ENCODE measurements at places on chromosomes 13 and 19.
A peak's percentile ranks its signal among the peaks of the same experiment; 100 is the strongest.

- DNase-seq = no peak
- no peaks in the 10 kb centered on the region for H3K27me3 ChIP-seq
Observed at GRCh38 chr19:5623397-5624017, 624 bp downstream of the SAFB start.

- H3K27ac ChIP-seq = no peak overlapping the region
- H3K4me1 ChIP-seq = no peaks in the 10 kb centered on the region
- no peaks in the 10 kb centered on the region for H3K27me3 ChIP-seq
- no peak overlapping the region for H3K4me3 ChIP-seq
Observed at GRCh38 chr19:53172889-53173288, 14.0 kb upstream of the ZNF347 start.

DNA sequence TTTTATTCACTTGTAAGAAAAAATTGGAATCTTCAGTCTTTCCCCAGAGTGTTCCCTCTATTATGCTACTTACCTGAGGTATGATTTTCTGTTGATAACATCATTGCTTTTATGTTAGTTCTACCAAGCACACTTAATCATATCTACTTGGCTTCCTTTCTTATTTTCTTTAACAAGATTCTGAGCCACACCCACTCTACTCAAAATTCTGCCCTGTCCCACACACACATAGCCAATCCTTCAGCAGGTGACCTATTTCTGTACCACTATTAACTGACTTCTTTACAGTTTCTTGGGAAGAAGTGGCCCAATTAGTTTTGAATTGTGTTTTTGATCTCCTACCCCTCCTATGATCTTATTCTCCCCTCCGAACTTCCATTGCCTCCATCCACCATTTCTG lies 215.7 kb downstream of the PCDH9 start:
- no peak overlapping the region for H3K4me3 ChIP-seq
- no peak overlapping the region for H3K27ac ChIP-seq
- no peaks in the 10 kb centered on the region for H3K36me3 ChIP-seq
- no peak for DNase-seq

DNA sequence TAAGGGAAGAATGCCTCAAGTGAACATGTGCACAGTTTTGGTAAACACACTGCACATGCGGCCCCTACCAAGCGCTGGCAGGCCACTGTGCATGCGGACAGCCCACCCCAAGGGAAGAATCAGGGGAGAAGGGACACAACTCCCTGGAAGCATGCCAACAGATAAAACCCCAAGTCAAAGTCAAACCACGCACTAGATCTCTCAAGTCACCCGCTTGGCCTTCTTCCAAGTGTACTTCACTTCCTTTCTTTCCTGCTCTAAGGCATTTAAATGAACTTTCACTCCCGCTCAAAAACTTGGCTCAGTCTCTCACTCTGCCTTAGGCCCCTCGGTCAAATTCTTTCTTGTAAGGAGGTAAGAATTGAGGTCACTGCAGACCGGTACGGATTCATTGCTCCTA lies 4.6 kb upstream of the RFXAP start:
- no peaks in the 10 kb centered on the region for H3K4me1 ChIP-seq
- DNase-seq = no peak
- H3K27ac ChIP-seq = no peak overlapping the region
- H3K27me3 ChIP-seq = no peaks in the 10 kb centered on the region
- no peak overlapping the region for H3K4me3 ChIP-seq

DNA sequence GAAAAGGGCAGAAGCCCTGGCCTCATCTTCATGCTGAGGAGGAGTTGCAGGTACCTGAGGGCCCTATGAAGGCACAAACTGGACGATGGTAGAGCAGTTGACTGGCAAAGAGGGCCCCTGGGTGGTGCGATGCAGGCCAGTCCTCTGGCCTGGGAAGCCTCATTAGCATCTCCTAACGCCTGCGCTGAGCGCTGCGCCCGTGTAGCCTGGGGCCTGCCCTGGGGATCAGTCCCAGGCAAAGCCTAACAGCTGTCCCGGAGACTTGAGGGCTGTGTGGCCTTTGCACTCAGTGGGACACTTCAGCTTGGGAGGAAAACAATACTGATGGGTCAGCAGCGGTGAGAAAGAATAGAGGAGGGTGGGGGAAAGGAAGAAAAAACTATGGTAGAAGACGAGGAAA lies 187.7 kb downstream of the RAP2A start:
- no peaks in the 10 kb centered on the region for H3K36me3 ChIP-seq
- no peaks in the 10 kb centered on the region for H3K27me3 ChIP-seq
- H3K4me1 ChIP-seq = no peaks in the 10 kb centered on the region
- no peak overlapping the region for H3K27ac ChIP-seq
- no peak overlapping the region for H3K4me3 ChIP-seq

DNA sequence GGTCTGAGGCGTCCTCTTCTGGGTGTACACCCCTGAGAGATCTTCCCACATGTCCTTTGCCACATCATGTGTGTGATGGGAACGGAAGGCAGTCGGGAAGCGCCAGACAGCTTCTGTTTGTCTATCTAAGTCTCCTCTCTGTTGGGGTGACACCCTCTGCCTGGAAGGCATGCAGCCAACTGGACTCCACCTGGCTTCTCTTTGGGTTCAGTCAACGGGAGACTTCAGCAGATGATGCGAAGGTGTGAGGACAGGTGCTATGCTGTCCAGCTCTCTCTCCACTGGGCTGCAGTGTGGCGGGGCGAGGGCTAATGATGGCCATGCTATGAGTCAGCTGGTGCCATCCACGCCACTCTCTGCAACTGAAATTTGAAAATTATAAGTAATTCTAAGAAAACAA lies 14.3 kb upstream of the SBK3 start:
- no peaks in the 10 kb centered on the region for H3K4me1 ChIP-seq
- H3K27ac ChIP-seq = no peak overlapping the region
- no peaks in the 10 kb centered on the region for H3K36me3 ChIP-seq

DNA sequence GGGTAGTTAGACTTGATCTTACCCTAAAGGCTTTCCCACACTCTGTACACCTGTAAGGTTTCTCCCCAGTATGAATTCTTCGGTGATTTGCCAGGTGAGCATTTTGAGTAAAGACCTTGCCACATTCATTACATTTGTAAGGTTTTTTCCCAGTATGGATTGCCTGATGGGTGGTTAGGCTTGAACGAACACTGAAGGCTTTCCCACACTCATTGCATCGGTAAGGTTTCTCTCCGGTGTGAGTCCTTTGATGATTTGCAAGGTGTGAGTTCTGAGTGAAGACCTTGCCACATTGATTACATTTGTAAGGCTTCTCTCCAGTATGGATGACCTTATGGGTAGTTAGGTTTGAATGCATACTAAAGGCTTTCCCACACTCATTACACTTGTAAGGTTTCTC lies 23.7 kb downstream of the ERVV-2 start:
- H3K36me3 ChIP-seq = peaks cover 24% of the 10 kb centered on the region
- DNase-seq = no peak
- H3K4me1 ChIP-seq = no peaks in the 10 kb centered on the region

- no peak for DNase-seq
- no peaks in the 10 kb centered on the region for H3K36me3 ChIP-seq
- H3K4me3 ChIP-seq = no peak within 1 kb of the TSS
- H3K4me1 ChIP-seq = peaks cover 5% of the 10 kb centered on the region
Observed at GRCh38 chr19:50723069-50723468, at the start of gene CLEC11A. CLEC11A (plus strand) TSS chr19:50723364; CDS start chr19:50723526, 162 bp downstream.

DNA sequence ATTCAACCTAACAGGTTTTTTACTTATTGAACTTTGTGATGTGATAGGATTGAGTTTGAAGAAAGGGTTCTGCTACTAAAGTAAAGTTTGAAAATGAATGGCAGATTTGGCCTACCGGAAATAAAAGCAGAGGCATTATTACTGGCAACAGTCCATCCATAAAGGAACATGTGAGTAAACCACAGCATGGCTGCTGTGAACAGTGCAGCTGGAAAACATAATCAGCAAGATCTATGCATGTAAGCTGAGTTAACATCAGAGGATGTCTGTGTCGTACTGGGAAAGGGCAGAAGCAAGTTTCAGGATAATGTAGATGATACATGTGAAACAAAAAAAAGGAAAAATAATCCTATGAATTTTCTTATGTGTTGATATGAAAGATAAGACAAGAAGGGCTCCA lies 87.6 kb downstream of the CYSLTR2 start:
- no peaks in the 10 kb centered on the region for H3K36me3 ChIP-seq
- H3K4me1 ChIP-seq = no peaks in the 10 kb centered on the region
- no peak overlapping the region for H3K27ac ChIP-seq
- H3K27me3 ChIP-seq = no peaks in the 10 kb centered on the region
- H3K4me3 ChIP-seq = no peak overlapping the region

- H3K27me3 ChIP-seq = no peaks in the 10 kb centered on the region
- H3K27ac ChIP-seq = no peak overlapping the region
- DNase-seq = no peak
Observed at GRCh38 chr13:72005455-72005854, 138.5 kb upstream of the DACH1 start.

GRCh38 chr19:16470911-16471811 lies 609 bp downstream of the EPS15L1 start:
- H3K4me1 ChIP-seq = peaks cover 5% of the 10 kb centered on the region
- peak overlapping the region; percentile 96 for H3K27ac ChIP-seq
- peak; percentile 26 for DNase-seq
- peak overlapping the region; percentile 96 for H3K4me3 ChIP-seq
- H3K36me3 ChIP-seq = peaks cover 3% of the 10 kb centered on the region
- no peaks in the 10 kb centered on the region for H3K27me3 ChIP-seq

DNA sequence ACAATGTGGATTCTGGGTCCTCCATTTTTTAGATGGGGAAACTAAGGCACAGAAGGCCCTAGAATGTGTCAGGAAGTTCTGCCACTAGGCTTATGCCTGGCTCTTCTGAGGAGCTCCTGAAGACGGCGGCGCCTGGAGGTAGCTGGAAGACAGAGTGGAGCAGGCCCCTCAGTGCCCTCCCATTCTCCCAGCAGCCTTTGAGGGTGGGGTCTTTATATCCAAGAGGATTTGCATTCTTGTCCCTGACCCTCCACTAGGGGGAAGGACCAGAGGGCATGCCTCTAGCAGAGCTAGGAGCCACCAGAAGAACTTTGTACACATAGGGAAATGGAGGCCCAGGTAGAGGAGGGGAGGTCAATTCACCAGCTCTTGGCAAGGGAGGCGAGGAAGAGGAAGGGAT lies 9.4 kb downstream of the CELF5 start:
- H3K4me1 ChIP-seq = no peaks in the 10 kb centered on the region
- no peaks in the 10 kb centered on the region for H3K36me3 ChIP-seq
- no peak for DNase-seq
